NCI-H510A (cell line): ENCODE measurements at places on chromosomes 12 and 14.

- DNase-seq: no peak
These were observed 132.6 kb downstream of the IGF1 start for GRCh38 chr12:102347811-102348210.

DNA sequence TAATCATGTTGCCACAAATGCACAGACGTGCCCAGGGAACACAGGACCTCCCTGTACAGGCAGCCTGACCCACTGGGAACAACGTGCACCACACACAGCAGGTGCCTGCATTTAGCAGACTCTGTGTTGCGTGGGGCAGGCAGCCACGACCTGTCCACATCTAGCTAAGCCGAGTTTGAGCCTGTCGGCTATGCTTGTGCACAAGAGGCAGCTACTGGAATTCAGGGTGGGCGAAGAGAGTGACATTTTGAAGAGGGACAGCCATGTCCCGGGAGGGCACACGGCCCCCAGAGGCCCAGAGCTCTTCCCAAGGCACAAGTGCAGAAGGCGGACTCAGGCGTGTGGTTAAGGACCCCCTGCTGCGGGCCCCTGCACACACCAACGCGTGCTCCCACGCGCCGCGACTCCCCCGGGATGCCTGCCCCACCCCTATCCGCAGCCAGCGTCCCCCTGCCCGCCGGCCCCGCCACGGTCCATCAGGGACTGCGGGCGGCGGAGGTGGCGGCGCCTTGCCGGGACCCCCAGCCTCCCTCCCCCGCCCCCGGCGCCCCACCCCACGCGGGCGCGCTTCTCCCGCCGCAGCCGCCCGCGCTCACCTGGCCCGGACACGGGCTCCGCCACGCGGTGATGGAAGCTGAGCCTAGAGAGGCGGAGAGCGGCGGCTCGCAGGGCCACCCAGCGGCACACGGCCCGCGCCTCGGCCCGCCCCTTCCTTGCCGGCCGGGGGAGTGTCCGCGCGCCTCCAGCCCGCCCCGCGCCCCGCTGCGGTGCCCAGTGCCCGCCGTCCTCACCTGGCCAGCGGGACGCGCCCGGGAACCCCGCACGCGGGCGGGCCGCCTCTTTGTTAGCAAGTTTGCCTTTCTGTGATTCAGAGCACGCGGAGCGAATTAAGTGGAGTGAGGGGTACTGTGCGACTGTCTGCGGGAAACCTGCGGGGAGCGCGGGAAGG is 125.3 kb upstream of the PRMT8 start:
- DNase-seq: no peak

GRCh38 chr12:16300122-16300521 is 22.6 kb upstream of the SLC15A5 start:
- no peak for DNase-seq

GRCh38 chr12:122089077-122089476 is 10.5 kb downstream of the MLXIP start:
- DNase-seq: no peak

- DNase-seq: peak; percentile 3
These were observed 1.4 kb downstream of the HMGA2 start for GRCh38 chr12:65825507-65826352.

DNA sequence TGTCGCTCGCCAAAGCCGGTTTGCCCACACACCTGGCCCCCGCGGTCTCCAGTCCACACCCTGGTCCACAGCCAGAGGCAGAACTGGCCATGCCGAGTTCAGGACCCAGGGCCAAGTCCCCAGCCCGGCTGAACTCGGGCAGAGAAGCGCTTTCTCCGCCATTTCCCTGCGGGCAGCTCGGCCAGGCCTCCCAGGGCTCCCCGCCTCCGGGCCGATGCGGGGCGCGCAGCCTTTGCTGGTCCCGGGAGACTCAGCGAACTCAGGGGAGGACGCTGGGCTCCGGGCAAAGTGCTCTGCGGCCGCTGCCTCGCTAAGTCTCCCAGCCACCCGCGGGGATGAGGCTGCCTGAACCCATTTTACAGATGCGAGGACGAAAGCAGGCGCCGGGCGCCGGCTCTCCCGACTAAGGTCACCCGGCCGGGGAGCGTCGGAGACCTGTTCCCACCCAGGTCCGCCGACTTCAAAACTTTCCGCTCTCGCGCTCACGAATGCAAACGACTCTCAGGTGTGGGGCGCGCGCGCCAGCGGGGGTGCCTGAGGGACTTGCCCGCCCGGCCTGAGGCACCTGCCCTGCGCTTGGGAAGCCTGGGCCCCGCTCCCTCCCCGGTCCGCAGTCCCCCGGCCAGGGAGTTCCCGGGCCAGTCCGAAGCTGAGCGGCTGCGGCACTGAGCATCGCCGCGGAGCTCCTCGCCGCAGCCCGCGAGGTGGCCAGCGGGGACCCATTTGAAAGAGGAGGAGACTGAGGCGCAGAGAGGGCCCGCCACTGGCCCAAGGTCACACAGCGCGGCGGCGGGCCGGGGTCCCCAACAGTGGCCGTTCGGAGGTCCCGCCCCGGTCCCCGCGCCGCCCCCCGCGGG is 627 bp downstream of the TESC start:
- DNase-seq: no peak

- no peak for DNase-seq
These were observed 63.8 kb downstream of the DACT1 start for GRCh38 chr14:58701604-58702003.

DNA sequence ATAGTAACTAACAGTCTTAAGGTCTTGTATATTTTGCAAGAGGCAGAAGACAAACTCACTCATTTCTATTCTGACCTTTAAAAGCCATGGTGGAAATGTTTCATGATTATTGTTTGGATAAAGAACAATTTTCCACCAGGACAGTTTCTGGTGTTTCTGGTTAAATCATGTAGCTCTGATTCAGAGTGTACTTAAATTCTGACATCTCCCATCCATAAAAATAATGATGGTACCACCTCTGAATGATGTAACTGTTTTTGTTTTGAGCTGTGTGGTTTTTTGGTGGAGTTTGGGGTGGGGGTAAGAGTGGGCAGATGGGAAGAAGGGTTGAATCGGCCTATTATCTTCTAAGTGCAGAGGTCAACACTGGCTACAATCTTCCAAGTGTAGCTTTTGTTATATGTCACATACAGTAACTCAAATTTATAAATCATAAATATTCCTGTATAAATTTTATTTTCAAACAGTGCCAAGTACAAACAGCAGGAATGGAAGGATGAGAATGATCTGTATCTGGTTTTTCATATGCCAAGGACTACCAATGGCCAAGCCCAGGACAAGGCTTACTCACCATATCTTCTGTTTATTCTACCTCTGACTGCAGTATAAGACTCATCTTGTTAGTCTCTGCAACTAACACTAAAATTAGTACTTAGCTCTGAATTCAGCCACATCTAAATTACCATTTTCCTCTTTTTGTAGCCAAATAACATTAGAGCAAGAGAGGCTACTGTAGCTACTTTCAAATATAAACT is 108.7 kb downstream of the BCAT1 start:
- DNase-seq: no peak

DNA sequence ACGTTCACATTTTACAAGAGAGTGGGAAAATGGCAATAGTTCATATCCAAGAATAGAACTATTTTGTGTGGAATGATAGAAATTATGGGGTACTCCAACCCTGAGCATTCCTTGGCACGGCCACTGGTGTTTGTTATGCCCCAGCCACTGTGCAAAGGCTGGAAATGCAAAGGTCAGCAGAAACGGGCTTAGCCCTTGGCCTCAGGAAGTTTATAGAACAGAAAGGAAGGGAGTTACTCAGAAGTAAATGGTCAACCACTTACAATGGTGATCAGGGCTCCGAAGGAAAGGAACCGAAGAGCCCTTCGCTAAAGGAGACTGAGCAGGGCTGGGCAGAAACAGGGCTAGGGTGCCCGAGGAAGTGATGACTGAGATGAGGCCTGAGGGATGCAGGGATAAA is 45.1 kb downstream of the KICS2 start:
- no peak for DNase-seq
